Stimulated activated CD8-positive, alpha-beta memory T cell treated with anti-CD3 and anti-CD28 coated beads, Interleukin-15, amount 100 ng/mL, for 24 hours (primary cell): ENCODE measurements at places on chromosomes 13 and 19.
A peak's percentile ranks its signal among the peaks of the same experiment; 100 is the strongest.

DNA sequence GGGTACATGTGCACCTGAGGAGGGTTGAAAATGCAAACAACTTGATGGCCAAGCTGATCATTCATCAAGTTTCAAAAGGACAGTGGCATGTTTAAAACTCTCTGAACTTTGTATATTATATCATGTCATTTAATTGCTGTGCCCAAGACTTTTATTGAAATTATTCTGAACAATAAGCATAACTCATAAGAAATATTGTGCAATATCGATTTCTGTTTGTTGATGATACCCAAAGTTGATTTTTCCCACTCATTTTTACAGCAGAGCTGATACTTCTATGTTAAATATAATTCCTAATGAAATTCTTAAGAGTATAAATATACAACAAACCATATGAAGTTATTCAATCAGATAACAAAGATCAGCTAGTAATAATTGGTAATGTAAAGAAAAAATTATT lies 49.1 kb downstream of the PCDH17 start:
- no peak for DNase-seq

- peak; percentile 58 for DNase-seq
Observed at GRCh38 chr19:35135389-35135909, 590 bp upstream of the LGI4 start.

DNA sequence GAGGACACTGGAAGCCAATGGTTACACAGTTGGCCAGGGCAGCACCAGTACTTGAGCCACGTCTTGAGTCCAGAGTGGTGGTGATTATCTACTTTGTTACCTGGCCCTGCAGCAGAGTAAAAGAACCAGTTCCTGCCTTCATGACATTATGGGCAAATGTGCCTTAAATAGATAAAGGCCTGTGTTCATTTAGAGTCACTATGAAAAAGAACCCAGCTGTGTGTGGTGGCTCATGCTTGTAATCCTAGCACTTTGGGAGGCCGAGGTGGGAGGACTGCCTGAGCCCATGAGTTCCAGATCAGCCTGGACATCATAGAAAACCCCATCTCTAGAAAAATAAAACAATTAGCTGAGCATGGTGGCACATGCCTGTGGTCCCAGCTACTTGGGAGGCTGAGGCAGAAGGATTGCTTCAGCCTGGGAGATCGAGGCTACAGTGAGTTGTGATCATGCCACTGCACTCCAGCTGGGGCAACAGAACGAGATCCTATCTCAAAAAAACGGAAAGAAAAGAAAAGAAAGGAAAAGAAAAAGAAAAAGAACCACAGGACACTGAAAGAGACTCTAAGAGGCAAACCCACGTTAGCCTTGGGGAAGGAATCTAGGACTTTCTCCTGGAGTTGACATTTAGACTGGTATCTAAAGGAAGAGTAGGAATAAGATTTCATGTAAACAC lies 3.4 kb upstream of the IRF2BP1 start:
- DNase-seq, result no peak

DNA sequence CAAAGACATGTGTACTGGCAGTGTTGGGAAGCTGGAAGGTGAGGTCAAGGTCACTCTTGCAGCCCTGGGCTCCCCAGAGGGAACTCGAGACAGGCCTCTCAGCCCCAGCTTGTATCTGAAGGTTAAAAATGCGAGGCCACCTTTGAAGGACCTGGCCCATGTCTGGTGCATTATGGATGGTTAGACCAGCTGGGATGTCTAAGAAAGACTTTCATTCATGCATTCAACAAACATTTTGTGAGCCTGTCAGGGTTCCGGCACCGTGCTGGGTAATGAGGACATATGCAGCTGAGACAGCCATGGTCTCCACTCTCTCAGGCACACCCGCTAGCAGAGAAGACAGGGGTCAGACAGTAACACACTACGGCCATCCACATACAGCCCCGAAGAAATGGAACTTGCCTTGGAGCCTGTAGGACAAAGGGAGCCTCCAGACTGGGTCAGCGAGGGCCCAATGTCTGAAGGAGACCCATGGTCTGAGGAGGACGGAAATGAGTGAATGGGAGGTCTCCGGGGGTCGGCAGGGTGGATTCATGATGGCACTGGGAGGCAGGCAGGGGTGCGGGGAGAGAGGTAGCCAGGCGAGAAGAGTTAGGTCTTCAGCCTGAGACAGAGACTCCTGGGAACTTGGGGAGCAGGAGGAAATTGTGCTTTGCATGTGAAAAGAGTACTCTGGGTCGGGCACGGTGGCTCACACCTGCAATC lies 19.0 kb downstream of the VSTM2B start:
- no peak for DNase-seq

- no peak for DNase-seq
Observed at GRCh38 chr13:23372264-23372906, 61.1 kb downstream of the SACS start.

DNA sequence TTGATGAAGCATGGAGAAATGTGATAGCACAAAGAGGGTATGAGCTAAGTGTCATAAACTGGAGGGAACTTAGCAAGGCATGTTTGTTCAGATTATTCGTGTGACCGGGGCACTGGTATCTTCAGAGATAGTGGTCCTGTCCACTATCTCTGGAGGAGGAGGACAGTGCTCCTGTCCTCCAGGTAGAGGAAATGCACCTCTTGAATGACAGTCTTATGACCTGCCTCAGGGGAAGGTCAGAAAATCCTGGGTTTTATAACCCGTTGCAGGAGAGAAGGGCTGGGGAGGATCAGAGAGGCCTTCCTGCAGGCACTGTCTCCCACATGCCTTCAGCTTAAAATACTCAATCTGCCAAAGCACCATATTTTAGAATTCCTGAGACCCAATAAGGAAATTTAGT lies 213.5 kb upstream of the UBL3 start:
- DNase-seq, result no peak

DNA sequence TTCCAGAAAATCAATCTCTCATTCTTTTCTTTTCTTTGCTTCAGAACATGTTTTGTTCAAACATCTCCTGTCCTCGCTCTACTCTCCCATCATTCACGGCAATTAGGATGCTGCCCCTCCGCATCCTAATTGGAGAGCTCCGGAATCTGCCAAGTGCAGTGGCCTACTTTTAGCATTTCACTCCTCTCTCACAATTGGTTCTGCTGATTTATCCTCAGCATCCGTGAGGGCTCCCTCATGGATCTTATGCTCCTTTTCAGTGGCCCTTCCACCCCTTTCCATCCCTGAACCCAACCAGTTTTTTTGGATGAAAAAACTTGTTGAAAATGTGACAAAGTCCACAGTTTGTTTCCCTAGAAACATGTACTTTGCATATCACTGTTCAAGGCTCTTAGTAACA lies 22.4 kb downstream of the AMER2 start:
- DNase-seq, result no peak

DNA sequence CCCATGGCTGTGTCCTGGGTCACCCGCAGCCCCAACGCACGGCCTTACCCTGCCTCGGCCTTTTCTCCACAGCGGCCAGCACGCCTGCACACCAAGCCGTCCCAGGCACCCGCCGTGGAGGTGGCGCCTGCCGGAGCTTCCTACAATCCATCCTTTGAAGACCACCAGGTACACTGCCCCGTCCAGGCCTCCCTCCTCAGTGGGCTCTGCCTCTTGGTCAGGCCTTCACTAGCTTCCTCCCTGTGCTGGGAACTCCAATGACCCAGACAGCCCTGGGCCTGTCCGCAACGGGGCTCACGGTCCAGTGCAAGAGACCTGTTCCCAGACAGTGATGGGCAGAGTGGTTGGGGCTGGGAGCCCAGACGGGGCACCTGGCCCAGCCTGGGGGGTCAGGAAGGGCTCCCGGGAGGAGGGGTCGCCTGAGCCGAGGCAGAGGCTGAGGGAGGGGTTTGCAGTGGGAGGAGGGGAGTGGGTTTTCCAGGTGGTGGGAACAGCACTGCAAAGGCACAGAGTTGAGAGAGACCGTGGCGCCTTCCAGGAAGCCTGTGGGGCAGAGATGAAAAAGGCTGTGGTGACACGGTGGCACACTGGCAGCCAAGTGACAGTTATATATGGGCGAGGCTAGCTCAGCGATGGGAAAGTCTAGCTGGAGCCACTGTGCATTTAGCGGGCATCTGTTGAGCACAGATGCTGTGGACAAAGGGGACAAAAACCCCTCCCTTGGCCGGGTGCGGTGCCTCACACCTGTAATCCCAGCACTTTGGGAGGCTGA lies 7.3 kb downstream of the NOP53 start:
- DNase-seq, result no peak

GRCh38 chr19:11410682-11411081 lies 8.4 kb downstream of the RGL3 start:
- no peak for DNase-seq

GRCh38 chr19:46980761-46981160 lies 38.9 kb upstream of the NPAS1 start:
- no peak for DNase-seq

DNA sequence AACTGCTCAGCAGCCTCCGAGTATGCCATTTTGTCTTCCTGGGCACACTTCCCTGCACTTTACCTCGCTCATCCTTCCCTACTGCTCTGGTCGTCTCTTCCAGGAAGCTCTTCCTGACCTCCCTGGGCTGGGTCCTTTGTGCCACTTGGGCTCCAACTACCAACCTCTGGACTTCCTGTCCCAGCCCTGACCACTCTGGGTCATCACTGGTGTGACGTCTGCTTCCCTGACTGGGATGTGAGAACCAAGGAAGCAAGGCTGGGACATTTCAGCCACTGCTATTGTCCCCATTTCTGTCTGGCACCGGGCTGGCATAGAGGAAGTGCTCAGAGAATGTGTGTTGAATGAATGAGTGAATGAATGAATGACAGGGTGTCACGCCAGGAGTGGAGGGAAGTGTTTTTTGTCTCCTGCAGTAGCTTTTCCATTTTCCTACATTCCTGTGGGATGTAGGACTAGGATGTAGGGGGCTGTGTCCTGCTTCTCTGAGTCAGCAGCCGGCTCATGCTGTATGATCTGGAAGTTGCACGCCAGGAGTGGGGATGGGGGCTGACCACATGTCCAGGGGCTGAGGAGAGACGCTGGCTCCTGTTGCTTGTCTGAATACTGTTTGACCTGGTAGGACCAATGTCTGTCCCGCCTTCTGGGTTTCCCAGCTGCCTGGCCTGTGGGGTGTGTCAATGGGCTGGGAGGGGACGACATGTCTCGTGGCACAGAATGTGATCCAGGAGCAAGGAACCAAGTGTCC lies 14.7 kb downstream of the NOVA2 start:
- DNase-seq, result no peak

DNA sequence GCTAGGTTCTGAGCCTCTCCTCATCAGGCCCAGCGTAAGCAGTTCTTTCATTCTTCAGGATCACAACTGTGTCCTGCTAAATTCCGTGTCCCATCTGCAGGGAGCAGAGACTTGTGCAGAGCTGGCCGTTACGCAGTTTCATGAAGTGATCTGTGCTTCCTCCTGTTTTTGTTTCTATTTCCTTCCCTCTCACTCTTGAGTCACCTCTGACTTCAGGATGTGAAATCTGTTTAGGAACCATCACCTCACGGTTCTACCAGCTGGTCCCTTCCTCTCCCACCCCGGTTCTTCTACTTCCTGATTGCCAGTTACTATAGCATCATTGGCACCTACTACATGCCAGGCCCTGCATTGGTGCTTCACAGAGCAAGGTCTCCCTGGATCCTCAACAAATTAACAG lies 8.5 kb downstream of the MAU2 start:
- no peak for DNase-seq

DNA sequence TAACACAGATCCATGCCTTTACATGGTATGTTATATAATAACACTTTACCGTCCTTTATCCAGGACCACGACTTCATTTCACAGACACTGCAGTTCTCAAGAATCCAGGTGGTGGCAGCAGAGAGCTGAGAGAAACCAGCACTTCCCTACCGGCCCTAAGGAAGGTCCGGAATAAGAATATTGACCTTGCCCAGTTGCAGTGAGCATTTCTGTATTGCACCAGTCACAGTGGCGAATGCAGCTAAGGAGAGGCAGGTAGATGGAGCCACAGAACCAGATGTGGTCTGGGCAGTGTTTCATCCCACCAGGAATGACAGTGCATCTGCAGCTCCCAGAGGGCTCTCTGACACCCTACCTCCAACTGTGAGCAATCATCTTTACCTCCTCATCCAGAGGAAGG lies 44.6 kb downstream of the ZNF787 start:
- DNase-seq, result no peak

- DNase-seq, result no peak
Observed at GRCh38 chr19:38049105-38049649, 142.2 kb downstream of the SIPA1L3 start.

DNA sequence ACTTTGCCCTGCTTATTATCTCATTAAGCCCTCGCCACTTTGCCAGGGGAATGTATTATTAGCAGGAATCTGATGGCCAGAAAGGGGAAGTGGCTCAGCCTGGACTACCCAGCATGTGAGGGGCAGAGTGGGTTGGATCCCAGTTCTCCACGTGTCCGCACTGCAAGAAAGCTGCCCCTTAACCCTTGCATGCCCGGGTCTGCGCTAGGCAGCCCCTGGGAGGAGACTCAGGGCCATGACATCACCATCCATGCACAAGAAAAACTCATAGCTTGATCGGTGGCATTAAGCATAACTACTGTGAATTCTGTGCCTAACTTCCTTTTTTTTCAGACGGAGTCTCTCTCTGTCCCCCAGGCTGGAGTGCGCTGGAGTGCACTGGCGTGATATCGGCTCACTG lies 8.9 kb downstream of the CACNG8 start:
- DNase-seq, result no peak

DNA sequence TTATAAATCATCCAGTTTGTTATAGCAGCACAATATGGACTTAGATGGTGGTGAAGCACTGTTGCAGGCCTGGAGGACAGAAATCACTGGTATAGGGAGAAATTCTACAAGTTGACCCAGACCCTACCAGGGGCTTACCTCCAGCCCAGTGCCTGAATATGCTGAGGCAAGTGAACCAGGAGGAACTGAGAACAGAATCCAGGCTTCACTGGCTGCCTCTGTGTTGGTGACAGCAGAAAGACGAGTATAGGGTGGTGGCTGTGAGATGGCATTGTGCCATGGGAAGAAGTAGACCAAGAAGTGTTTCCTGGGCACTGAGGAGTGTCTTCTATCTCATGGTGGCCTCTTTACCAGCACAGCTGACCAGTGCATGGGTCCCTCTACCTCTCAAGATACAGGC lies 15.9 kb upstream of the EID2 start:
- DNase-seq, result no peak

DNA sequence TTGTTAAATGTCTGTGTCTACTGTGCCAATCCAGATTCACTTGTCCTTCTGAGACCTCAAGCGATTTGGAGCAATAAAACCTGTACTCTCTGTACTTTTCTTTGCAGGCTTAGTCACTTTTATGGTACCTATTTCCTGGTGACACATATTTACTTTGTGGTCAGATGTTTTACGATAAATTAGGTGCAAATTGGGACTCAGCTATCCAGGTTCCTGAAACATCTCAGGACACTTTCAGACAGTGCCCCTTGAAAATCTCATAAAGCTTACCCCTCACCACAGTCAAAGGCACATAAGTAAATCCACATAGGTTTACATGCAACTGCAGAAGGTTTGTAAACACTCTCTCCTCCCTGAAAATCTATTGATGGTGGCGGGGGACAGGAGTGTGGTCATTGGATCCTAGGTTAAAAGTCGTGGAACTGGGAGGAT lies 438.8 kb downstream of the EFNB2 start:
- DNase-seq, result no peak

- no peak for DNase-seq
Observed at GRCh38 chr13:29763436-29764180, 86.8 kb downstream of the UBL3 start.
